ENCODE measurements at places on chromosomes 4 and X.

DNA sequence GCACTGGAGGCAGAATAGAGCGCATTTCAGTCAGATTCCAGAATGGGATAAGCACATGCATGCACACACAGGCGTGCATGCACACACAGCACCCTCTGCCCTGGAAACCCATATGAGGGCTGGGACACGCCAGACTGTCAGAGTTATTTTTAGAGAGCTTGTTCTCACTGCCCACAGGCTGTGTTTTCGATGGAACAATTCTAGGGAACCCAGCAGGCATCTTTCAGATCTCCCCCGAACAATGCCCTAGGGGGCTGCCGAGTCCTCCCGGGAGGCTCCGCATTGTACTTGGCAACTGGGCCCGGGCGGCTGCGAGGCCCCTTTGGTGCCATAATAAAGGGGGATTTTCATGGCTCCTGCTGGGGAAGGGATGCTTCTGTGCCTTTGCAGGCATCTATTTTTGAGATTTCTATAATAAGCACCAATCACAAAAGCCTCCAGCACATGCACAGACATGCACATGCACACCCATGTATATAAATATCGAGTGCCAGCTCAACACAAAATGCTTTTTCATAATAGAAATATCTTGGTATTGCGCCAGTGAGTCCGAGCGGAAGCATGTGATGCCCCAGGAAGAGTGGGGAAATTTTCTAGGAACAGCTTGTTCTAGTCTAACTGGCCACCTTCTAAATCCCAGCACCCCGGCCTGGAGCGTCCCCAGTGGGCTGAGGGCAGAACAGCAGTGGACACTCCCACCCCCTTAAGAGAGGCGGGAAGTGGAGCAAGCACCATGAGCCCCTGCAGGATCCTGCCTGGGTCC, 88.5 kb downstream of the PHKA2 start:
- no peak for DNase-seq

DNA sequence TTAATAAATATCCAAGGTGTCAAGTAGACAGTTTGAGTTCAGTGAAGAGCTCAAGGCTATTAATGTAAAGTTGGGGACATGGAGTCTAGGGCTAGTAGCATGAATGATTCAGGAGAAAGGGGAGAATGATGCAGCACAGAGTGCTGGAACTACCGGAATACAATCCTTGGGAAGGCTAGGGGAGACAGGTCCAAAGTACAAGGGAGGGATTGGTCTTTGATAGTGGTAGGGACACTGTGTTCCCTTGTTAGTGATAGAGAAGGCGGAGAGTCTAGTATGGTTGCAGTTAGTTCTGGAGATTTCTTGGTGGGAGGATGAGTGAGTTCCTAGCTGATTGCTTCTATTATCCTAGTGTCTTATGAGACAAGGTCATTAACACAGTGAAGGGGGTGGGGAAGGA, 8.7 kb downstream of the GCNA start:
- DNase-seq = no peak

- no peak for DNase-seq
Observed at GRCh38 chr4:28179126-28179525, 1318.5 kb downstream of the STIM2 start.

DNA sequence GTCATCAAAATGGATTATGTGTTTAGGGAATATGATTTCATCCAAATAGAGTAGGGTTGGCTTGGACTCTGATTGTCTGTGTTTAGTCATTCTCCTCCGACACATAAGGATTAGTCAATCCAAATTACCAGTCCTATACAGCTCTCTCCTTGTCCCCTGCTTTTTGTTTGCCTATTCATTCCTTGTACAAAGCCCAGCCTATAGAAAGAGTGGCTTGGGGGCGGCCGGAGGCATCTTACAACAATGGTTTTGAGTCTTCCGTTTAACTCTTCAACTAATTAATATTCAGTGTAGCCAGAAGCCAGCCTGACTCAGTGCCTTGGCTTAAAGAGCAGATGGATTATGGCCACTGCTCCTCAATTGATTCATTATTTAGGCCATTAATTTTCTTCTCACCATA, 796.6 kb upstream of the POU3F4 start:
- no peak for DNase-seq

DNA sequence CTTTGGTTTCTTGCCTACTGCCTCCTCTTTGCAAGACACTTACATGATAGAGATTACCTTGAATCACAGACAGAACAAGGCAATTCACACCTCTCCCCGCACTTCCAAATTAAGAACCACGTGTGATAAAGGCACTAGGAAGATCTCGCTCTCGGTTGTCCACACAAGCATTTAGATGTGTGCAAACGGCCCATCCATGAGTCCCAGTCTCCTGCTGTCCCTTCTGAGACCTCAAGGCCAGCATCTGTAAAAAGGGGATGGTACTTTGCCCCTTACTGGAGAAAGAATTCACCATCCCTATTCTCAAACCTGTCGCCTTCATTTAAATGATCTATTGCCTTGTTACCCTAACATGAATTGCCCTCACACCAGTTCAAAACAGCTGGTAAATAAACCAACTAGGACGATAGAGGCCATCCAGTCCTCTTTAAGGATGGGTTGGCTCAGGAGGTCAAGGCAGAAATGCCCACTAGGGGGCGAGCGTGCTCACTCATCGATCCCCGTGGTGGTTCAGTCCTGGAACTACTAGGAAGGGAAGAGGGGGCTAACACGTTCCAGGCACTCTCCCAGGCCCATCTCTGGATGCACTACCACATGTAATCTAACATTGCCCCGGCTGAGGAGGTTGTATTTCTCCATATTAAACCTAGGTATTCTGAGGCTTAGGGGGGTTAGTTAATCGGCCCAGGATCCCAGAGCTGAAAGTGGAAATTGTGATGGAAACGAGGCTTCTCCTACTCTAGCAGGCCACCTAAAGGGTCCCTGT, 95.8 kb downstream of the DHX15 start:
- peak; percentile 33 for DNase-seq

DNA sequence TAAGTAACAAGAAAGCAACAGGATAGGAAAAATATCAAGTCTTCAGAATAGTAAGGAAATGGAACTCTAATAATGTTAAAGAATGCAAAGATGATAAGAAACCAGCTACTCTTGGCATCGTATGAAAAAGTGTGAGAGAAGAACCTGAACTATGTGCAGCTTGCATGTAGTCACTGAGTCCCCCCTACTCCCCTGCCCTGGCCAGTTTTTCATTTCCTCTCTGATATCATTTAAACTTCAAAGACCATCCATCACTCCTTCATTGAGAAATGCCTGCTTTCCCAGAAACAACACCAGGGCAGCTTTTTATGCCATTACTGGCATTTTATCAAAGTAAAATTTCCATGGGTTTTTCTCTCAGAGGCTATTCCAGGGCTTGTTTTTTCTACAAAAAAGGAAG, 28.1 kb downstream of the INPP4B start:
- no peak for DNase-seq

DNA sequence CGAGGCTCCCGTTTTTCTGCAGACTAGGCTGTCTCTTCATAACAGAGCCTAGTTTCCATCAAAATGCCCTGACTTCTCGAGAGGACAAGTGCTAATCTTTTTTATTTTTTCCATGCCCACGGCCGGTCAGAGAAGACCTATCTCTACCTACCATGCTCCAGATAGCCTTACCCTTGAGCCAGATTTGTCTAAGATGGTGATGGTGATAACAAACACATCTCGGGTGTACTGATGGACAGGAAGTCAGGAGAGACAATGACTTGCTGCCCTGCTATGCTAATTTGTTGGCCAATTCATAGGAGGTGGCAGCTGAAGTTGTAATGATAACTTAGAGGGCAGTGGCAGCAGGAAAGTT, 42.2 kb upstream of the NKRF start:
- no peak for DNase-seq

GRCh38 chr4:77147079-77147782, 9.8 kb upstream of the CCNG2 start:
- DNase-seq = no peak

DNA sequence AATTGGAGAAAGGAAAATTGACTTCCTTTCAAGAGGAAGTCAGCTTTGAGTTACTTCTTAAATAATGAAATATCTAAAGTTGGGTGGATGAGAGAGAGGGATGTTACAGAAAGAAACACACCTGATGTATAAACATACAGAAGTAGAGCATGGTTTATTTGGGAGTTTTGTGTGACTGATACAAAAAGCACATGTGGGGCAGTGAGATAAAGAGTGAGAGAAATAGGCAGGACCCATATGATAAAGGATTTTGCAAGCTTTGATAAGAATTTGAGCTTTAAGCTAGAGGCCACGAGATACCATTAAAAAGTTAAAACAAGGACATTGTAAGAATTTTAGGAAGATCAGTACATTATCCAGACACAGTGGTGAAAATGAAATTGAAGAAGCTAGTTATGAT, 263.3 kb upstream of the GPRIN3 start:
- DNase-seq = no peak

DNA sequence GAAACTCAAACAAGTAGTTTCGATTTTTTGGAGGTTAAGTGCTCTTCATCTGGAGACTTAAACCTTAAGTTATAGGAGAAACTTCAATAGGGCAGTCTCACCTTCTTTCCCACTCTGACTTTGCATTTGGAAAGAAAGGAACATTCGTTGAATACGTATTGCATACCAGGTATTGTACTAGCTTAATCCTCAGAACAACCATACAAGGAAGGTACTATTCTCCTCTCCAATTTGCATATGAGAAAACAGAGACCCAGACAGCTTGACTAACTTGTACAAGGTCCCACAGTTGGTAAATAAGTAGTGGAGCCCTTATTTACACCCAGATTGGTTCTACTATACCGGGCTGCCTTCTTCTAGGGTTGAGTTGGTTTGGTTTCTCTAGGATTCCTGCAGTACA, 32.6 kb downstream of the AMOT start:
- no peak for DNase-seq

GRCh38 chr4:173413036-173413435, 14.1 kb upstream of the SCRG1 start:
- no peak for DNase-seq

DNA sequence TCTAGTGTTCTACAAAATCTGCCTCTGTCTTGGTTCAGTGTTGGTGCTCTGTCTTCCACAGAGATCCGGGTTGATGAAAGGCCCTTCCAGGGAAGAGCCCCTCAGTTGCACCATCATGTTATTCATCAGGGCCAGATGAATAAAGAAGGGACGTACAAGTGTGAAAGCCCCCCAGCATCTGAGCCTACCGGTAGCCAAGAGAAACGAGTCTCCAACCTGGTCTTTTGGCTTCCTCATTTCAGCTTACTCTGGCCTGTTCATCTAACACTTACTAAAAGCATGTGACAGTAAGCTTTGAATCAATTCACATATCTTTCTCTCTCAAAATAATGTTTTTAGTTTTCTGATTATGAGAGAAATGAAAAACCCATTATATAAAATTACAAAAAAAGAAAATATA, 19.2 kb downstream of the MEPE start:
- no peak for DNase-seq

DNA sequence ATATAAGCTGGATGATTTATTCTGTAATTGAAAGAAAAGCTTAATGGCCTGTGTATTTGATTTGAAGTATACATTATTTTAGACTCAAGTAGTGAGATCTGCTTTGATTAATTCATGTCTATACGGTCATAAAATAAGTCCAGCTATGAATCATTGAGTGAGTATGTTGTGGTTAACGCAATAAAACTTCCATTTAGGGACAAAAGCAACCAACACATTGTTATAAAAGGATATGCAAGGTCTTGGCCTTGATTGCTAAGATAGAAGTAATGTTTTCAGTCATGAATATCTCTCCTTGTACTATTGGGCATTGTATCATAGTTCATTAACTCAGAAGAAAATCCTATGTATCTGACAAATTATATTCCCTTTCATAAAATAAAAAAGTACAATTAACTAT, 162.1 kb downstream of the EPHA5 start:
- DNase-seq = no peak

- no peak for DNase-seq
Observed at GRCh38 chr4:155773196-155773800, 14.5 kb downstream of the GUCY1B1 start.

GRCh38 chr4:8090312-8090711, 68.3 kb downstream of the ABLIM2 start:
- no peak for DNase-seq

DNA sequence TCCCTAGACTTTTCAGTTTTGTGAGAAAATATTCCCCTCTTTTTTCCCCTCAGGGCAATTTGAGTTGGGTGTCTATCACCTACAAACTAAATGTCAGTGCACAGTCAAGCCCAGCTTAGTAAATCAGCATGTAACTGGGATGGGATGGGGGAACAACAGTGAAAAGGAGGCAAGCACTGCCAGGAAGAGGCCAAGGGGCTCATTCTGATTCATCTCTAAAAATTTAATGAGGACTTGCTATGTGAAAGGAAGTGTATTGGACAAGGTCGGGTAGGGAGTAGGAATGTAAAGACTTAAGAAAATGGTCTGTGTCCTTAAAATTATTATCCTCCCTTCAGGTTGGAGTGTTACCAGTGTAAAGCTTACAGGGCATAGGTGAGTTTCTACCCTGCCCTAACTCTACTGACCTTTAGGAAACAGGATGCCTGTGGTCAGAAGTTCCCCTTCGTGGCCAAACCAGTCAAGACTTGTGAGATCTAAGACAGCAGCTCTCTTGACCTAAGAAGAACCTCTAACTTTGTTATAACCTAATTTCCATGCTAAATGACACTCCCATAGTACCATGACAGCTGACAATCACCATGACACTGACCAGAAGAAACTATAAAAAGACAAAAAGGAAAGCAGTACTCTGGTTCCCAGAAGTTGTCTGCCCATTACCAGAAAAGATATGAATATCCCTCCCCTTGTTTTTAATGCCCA, 194.4 kb upstream of the LDB2 start:
- DNase-seq = no peak

GRCh38 chr4:103097112-103097511, 2.5 kb downstream of the BDH2 start:
- no peak for DNase-seq

DNA sequence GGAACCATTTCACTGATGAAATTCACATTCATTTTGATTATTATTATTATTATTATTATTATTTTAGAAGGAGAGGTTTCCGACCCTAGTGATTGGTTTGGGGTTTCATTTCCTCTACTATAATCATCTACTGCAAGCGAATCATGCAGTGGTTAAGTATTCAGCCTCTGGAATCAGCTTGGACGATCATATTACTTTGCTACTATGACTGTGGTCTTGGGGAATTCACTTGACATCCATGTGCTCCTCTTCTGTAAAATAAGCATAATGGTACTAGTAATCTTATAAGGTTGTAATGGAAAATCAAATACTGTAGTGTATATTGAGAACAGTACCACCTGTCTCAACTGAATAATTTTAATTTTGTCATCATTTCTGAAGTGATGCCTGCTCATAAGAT, 132.1 kb upstream of the SLC4A4 start:
- DNase-seq = no peak

DNA sequence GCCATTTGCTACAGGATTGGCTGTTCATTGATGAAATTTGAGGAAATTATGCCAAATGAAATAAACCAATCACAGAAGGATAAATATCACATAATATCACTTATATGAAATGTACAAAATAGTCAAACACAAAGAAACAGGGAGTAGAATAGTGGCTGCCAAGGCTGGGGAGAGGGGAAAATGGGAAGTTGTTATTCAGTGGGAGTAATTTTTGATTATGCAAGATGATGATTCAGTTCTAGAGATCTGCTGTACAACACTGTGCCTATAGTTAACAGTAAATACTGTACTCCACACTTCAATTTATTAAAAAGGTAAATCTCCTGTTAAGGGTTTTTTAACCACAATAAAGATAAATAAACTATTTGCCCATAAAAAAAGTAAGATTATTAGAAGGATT, 101.1 kb downstream of the TMA16 start:
- no peak for DNase-seq

GRCh38 chr4:52912608-52913007, 50.5 kb downstream of the RASL11B start:
- no peak for DNase-seq

Data from T-helper 9 cell (primary cell).